ENCODE measurements at places on chromosomes 16 and 17.

DNA sequence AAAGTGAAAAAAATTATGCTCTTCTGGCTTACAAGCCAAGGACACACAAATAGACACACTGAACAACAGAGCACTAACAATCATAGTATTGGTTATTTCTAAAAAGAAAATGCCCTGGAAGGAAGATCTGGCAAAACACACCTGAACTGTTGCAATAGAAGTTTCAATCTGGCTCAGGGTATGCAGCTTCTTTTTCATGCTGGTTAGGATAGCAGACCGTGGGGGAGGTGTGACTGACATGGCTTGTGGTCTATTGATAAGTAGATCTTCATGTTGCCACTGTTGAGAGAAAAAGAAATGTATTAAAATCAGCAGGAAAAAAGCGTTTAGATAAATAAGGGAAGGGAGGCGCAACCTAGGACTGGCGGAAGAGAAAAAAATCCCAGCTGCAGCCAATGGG lies 26.5 kb upstream of the ARL6IP1 start:
- no peak for DNase-seq

- peak; percentile 41 for DNase-seq
Observed at GRCh38 chr17:5203908-5204294, 12.2 kb upstream of the ZNF594 start.

- DNase-seq, result no peak
Observed at GRCh38 chr17:20314834-20315233, 152.5 kb downstream of the LGALS9B start.

DNA sequence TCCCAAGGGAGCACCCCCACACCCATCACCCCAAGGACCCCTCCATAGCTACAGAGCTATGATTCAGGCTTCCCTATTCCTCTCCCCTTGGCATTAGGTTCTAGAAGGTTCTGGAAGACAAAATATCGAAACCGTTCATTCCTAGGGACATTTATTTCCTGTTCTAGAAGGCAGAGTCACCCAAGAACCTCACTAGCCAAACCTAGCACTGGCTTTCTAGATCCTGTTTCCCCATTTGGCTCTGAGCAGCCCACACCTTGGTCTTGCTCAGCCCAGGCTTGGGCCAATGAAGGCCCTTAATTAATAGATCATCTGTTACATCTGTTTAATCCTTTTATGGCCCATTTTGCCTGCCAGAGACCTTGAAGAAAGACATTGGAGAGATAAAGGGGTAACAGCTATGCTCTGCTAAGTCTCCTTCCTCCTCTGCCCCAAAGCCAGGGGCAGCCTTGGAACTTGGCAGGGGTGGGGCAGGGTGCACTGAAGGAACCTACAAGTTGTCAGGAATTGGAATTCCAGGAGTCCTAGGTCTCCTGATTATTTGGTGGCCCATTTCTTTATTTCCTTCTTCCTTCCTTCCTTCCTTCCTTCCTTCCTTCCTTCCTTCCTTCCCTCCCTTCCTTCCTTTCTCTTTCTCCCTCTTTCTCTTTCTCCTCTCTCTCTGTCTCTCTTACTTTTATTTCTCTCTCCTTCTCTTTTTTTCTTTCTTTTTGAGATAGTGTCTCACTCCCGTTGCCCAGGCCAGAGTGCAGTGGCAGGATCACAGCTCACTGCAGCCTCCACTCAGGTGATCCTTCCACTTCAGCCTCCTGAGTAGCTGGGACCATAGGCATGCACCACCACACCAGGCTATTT lies 8.7 kb upstream of the FZD2 start:
- DNase-seq, result no peak

Measured in RPMI7951 (cell line).